ENCODE measurements at places on chromosomes 12 and 14. TPM values are rescaled to one million over a fixed set of nuclear protein-coding genes. Genes with fewer than 3 reads are reported as not detected.
A peak's percentile ranks its signal among the peaks of the same experiment; 100 is the strongest.

DNA sequence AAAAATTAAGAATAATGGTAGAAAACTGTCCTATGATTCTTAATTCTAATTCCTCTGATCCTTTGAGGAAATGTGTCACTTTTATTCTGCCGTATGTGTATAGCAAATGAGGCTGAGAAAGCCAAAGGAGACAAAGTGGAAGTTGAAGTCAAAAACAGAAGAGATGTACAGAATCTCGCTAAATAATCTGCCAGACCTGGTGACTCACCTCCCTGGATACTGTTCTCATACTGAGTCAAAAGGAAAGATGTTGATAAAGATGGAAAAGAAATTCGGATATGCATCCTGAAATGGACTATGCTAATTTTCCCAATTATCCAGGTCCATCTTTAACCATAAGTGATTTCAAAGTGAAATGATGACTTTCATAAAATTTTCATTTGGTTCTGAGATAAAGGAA, 92.5 kb downstream of the DUSP6 start:
- H3K27ac ChIP-seq = no peak overlapping the region
- peaks cover 58% of the 10 kb centered on the region for H3K36me3 ChIP-seq
- no peak overlapping the region for H3K4me3 ChIP-seq
- H3K4me1 ChIP-seq = peaks cover 48% of the 10 kb centered on the region

The KRT79 gene
- not detected for total RNA-seq

GRCh38 chr14:69571449-69572029, 3.1 kb downstream of the CCDC177 start:
- H3K36me3 ChIP-seq = no peaks in the 10 kb centered on the region
- no peak for DNase-seq
- peaks cover 69% of the 10 kb centered on the region for H3K27me3 ChIP-seq
- H3K27ac ChIP-seq = no peak overlapping the region
- H3K4me3 ChIP-seq = no peak overlapping the region

DNA sequence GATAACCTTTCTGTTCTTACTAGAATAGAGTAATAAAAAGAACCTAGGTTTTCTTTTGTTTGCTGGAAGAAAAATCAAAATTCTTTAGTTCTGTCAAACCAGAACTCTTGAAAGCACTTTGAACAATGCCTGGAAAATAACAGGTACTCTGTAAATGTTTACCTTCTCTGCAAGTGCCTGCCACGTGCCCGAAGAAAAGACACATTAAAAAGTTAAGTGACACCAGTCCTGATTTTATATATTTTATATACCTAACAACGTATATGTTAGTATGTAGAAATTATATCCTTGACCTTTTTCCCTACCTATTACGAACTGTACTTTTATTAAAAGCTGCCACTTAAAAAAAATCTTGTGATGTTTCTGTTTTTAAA, 976 bp downstream of the THAP2 start:
- H3K4me1 ChIP-seq = peaks cover 24% of the 10 kb centered on the region
- H3K4me3 ChIP-seq = peak overlapping the region; percentile 100

The NINJ2 gene
- total RNA-seq = 3.1 TPM

Data from activated T-helper 2 cell treated with anti-CD3 and anti-CD28 coated beads, Interferon-gamma antibody, Interleukin-2, Interleukin-4, amounts not matched to agents 10 μg/mL and 5 μg/mL and 100 μg/mL, durations not matched to agents 14 hours and 24 hours and 36 hours (primary cell).